HuH-7 (cell line): ENCODE measurements at places on chromosomes 1 and 21.

- no peak for DNase-seq
Measured at GRCh38 chr1:153616144-153616916, at the start of gene S100A14. S100A14 (minus strand) TSS chr1:153616325; CDS start chr1:153615858, 467 bp downstream.

GRCh38 chr1:112983537-112984131 lies 27.6 kb upstream of the SLC16A1 start:
- no peak for DNase-seq

- peak; percentile 82 for DNase-seq
Measured at GRCh38 chr1:21594935-21595897, 73.9 kb downstream of the RAP1GAP start.

GRCh38 chr1:247008406-247008799 lies 546 bp upstream of the ZNF695 start:
- DNase-seq: peak; percentile 12

DNA sequence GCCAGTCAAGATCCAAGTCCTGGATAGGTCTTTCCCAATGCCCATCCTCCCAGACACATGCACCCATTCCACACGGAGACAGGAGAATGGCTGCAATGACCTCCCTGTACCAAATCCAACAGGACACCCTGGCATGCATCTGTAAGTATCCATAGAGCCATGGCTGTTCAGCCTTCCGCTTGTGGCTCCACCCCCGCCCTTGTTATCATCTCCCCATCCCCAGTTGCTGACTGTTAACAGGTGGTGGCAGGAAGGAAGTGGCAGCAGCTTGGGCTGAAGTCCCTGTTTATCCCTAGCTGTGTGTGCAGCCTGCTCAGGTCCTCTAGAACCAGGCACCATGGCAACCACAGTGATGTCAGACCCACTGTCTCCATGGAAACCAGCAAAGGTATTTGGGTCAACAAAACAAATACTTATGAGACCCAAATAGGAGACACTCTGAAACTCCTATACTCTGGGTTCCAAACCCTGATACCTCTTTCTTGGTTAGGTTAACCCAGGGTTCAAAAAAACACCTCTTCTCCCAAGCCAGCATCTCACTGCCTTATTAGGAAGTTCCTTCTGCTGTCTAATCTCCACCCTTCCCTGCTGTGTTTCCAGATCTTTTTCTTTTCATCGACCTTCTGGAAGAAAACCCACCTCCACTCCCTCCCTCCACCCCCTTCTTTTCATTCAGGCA lies 721 bp downstream of the PBXIP1 start:
- no peak for DNase-seq

- peak; percentile 15 for DNase-seq
Measured at GRCh38 chr1:193308438-193308837, 122.0 kb upstream of the B3GALT2 start.

DNA sequence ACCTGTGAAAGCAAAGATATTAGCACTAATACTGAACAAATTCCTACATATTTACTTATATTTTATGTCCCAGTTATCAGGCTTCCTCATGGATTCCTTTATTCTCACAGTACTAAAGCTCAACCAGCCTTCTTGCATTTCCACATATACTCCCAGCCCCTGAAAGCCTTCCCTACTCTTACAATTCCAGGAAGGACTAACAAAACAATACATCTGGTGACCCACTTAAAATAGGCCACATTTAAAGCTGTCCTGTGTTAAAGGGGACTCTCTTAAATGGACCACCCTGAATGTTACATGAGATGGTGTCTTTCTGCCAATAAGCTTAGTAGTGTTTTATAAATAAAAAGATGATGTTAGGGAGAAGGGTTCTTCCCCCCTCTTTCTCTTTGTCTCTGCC lies 54.4 kb downstream of the NTMT2 start:
- DNase-seq: no peak

DNA sequence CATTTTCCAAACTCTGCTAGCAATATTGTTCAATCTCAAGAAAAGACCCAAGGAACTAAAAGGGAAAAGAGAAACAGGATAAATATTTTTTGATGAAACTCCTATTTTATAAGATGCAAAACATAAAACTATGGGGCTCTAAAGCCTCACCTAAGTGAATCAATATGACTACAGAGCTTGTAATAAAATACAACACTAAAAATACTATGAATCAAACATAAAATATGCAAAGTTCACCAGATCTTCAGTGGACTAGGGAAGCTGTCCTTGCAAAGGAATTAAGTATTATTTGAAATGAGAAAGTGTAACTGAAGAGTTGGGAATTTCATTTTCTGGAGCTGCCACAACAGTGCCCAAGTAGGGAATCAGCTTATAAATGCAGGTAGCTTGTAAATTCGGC lies 124.5 kb downstream of the CRB1 start:
- no peak for DNase-seq

- DNase-seq: no peak
Measured at GRCh38 chr1:221868593-221869303, 126.9 kb upstream of the DUSP10 start.

DNA sequence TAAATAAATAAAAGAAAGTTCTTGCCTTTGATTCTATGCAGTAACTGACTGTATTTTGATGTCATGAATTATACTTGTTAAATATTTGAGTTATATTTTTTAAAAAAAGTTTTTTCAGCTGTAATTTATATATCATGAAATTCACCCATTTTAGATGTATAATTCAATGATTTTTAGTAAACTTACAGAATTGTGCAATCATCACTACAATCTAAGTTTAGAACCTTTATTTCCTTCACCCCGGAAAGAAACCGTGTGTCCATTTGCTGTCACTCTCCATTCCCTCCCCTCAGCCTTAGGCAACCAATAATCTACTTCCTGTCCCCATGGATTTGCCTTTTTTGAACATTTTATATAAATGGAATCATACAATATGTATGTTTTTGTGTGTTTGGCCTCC lies 32.5 kb upstream of the DISC1 start:
- DNase-seq: no peak

GRCh38 chr1:156483397-156483796 lies 17.2 kb downstream of the MEF2D start:
- no peak for DNase-seq

DNA sequence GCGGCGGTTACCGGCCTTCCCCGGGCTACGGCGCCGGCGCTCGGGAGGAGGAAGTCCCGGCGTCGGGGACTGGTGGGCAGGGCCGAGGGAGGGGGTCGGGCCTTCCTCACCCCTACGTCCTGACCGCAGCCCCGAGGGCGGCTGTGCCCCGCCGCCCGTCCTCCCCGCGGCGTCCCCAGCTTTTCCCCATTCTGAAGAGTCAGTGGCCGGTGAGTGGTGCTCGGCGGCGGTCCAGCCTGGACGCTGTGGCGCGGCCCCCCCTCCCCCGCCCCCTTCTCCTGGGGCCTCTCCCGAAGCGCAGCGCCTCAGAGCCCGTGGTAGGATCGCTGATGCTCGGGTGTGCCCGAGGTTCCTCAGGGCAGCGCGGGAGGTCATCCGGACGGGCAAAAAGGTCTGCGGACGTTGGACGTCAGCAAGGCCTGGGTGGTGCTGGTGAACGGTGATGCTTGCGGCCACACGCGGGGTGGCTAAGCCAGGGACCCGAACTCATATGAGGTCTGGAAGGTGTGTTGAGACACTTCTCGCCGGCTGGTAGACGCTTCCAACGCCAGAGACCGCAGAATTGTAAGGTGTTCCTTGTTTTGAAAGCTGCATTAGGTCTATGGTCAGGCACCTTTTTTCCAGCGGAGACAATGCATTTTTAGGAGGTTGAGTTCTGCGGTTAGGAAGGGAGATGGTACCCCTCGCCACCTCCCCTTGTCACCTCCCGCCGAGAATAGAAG lies 725 bp downstream of the SLC25A33 start:
- no peak for DNase-seq

DNA sequence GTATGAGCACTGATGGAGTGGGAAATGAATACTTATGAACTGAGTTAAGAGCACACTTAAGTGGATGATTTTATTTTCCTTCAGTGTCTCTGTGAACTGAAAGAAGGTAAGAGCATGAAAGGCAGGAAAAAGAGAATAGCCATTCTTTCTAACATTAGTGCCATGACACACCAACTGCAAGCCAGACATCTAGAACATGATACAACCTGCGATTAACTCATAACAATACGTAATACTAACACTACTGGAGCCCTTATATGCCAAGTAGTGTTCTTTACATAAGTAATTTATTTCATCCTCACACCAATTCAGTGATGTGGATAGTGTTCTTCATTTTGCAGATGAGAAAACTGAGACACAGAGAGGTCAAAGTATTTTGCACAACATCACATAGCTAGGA lies 56.7 kb downstream of the PRRX1 start:
- no peak for DNase-seq

- no peak for DNase-seq
Measured at GRCh38 chr1:37108596-37109188, 74.4 kb upstream of the GRIK3 start.

GRCh38 chr1:46334030-46334384 lies 6.6 kb upstream of the NSUN4 start:
- DNase-seq: no peak

GRCh38 chr21:40714536-40714935 lies 132.4 kb downstream of the DSCAM start:
- no peak for DNase-seq

DNA sequence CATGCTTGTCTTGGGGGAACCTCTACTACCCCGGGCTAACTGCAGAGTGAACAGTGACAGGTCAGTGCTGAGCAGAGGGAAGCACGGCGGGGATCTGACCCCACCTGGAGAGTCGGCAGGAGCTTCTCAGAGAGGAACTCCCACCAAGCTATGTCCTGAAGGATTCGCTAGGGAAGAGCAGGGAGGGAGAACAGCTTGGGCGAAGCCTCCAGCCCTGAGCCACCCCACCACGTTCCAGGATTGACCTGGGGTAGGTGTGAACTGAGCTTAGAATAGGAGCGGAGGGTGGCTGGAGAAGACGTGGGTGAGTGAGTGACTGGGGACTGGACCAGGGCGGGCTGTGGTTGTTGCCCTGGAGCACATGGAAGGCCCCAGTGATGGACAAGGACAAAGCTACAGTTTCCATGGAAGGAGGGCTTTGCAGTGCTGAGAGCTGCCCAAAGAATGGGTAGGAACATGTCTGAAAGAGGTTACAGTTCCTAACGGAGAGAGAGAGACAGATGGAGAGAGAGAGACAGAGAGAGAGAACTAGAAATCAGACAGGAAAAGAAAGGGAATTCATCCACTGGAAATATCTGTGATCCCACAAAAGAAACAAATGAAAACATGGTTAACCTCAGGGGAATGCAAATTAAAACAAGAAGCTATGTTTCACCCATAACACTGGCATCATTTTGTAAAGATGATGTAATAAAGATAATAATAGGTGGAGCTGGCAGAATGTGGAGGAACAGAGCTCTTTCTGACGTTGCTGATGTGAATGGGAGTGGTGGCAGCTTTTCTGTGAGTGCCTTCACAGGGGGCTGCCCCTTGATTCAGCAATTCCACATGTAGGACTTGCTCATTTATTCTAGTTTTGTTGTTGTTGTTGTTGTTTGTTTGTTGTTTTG lies 17.2 kb downstream of the BSND start:
- no peak for DNase-seq

- no peak for DNase-seq
Measured at GRCh38 chr1:194056169-194056568, 869.8 kb upstream of the B3GALT2 start.

DNA sequence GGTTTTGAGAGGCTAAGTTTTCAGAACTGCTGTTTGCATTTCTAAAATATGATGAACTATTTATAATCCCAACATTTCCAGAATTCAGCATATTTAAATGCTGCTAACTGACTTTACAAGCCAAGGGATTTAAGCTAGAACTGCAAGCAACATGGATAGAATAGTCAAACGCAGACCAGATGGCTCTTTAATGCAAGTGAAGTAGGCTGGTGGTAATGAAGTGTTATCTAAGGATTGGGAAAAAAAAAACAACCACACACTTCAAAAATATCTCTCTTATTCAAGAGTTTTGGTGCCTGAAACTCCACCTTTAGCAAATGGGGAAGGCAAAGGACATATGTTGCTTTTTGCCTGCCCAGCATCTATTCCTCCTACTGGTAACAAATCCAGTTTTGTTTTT lies 20.9 kb upstream of the SSX2IP start:
- DNase-seq: no peak

DNA sequence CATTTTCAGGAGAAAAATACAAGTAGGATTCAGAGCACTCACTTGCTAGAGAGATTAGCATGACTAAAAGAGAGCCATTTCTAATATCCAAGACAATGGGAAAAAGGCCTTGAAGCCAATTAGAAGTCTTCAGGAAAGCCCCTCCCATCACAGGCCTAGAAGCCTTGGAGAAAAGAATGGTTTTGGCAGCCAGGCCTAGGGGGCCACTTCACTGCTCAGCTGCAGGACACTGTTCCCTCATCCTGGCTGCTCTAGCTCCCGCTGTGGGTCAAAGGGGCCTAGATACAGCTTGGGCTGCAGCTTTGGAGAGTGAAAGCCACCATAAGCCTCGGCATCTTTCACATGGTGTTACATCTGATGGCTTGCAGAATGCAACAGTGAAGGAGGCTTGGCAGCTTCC lies 62.8 kb downstream of the RGS4 start:
- DNase-seq: no peak

DNA sequence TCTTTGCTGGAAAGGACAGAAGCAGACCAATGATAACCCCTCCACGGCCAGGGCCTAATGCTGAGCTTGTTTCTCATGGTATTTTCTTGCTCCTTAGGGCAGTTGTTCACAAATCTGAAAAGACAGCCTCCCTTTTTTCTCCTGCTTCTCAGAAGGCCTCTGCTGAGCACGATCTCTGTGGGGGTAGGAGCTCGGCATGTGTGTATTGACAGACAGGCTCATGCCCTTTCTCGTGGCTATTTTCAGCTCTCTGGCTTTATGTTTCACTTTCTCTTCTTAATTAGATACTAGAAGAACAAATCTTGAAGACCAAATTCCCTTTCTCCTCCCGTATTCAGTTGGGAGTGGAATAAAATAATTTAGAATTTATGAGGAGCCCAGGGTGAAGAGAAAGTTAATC lies 768 bp upstream of the RIIAD1 start:
- no peak for DNase-seq

DNA sequence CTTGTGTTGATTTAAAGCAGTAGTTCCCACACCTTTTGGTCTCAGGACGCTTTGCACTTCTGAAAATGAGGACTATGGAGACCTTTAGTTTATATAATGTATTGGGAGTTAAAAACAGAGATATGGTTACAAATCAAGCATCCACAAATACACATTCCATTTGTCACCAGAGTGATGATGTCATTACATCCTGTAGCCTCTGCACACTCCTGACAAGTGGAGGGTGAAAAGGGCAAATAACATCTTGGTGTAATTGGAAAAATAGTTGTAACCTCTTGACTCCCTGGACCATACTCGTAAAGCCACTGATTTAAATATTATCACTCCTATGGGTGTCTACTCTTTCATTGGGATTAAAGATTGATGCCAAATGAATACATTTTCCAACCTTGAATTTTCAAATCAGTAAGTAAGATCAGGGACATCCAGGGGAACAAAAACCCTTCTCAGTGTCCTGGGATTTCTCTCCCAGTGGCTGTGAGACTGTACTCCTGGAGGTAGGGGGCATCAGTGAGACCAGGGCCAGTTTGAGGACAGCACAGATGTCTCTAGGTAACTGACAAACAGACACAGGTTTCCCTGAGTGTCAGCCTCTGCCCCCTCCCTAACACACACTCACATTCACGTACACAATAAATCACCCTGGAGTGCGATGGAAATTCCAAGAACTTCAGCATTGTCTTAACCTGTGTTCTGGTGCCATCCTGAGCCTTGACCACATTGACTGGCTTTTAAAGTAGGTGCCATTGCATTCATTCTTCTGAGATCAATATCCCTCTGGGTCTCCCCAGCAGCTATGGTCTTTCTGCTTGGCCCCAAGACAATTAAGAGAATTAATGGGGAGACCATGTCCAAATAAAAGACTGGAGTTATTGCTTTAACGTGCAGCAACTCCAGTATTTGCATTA lies 63.0 kb downstream of the NR5A2 start:
- no peak for DNase-seq

- no peak for DNase-seq
Measured at GRCh38 chr1:94942171-94943128, 15.5 kb upstream of the CNN3 start.

- DNase-seq: peak; percentile 38
Measured at GRCh38 chr1:212413902-212414327, 771 bp downstream of the PACC1 start.
